ENCODE measurements at places on chromosomes 7 and 10.

DNA sequence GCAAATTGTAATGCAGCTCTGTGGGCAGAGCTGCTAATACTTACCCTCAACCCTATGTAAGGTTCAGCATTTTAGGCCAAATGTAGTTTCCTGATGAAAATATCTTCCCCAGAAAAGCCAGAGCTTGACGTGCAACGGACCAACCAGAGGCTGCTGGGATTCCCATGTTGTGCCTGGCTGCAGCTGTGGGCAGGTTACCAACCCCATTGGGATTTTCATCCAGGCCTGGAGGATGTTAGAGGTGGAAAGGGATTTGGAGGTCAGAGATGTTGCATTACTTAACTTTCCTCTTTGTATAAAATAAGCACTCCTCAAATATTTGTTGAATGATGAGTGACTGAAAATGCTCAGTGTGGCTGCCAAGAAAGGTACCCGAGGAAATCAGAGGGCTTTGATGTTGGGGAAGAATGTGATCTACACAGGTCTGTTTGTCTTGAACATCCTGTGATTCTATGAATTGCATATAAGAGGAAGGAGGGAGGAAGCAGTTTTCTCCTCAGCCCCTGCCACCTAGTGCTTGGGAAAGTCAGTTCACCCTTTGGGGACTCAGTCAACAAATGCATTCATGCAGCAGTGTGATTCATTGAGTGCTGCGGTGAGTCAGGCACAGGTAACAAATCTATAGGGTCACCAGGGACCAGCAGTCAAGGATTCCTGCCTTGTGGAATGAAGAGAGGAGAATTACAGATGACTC, 487.2 kb downstream of the RPS24 start:
- H3K27ac ChIP-seq = no peak overlapping the region
- DNase-seq = no peak
- H3K36me3 ChIP-seq = peaks cover 2% of the 10 kb centered on the region
- H3K4me3 ChIP-seq = no peak overlapping the region
- peaks cover 26% of the 10 kb centered on the region for H3K27me3 ChIP-seq
- no peaks in the 10 kb centered on the region for H3K4me1 ChIP-seq

DNA sequence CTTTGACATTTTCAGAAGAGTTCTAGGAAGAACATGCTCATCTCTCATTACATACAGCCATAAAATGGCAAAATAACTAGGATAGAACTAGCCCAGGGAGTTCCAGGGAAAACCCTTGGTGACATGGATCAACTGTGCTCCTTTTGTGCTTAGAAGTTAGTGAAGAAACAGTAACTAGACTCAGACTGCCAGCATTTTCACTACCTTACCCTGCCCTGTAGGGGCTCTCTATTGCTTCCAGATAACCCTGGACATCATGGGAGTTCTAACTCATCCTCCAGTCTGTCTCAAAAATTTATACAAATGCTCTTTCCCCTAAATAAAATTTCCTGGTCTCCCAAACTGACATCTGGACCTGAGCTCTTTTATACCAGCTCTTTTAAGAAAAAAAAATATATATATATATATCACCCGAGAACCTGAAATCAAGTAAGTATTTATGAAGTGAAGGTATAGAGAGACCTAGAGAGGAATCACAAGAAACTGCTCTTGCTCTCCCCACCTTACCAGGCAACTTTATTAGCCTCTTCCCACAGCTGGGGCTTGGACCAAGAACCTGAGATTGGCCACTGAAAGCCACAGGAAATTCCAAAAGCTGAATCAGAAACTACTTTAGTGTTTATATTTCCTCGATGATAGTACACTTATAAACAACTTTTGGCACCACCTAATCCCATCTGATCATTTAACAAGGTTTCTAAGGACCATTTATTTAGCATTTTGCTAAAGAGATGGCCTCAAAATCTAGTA, 101.4 kb downstream of the RELN start:
- no peaks in the 10 kb centered on the region for H3K36me3 ChIP-seq
- peaks cover 12% of the 10 kb centered on the region for H3K27me3 ChIP-seq
- no peak for DNase-seq
- no peak overlapping the region for H3K27ac ChIP-seq
- H3K4me1 ChIP-seq = no peaks in the 10 kb centered on the region
- no peak overlapping the region for H3K4me3 ChIP-seq

DNA sequence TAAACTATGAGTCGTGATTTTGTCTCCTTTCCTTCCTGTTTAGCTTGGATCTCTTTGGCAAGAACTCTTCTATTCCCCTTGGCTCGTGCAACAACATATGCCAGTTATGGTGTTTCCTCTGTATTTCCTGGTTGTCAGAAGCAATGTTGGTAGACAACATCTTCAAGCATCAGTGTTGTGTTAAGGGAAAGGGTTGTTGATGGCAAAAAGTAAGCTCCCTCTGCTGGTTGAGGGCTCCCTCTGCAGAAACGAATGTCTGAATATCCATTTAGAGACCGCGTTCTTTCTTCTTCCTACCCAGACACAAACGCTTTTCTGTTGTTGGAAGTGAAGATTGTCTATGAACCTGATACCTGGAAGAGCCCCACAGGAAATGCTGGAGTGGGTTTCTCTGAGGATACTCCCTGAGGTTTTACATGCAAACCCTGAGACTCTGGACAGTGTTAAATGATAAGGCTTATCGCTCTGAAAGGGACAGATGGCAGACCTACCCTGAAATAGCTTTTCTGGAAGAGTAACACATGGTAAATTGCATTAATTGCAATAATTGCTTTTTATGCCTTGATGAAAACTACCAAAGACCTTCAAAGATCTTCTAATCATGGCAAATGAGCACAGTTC, 23.5 kb upstream of the C1QL3 start:
- H3K27me3 ChIP-seq = peaks cover 58% of the 10 kb centered on the region
- peaks cover 2% of the 10 kb centered on the region for H3K36me3 ChIP-seq
- no peak for DNase-seq
- H3K4me3 ChIP-seq = no peak overlapping the region

DNA sequence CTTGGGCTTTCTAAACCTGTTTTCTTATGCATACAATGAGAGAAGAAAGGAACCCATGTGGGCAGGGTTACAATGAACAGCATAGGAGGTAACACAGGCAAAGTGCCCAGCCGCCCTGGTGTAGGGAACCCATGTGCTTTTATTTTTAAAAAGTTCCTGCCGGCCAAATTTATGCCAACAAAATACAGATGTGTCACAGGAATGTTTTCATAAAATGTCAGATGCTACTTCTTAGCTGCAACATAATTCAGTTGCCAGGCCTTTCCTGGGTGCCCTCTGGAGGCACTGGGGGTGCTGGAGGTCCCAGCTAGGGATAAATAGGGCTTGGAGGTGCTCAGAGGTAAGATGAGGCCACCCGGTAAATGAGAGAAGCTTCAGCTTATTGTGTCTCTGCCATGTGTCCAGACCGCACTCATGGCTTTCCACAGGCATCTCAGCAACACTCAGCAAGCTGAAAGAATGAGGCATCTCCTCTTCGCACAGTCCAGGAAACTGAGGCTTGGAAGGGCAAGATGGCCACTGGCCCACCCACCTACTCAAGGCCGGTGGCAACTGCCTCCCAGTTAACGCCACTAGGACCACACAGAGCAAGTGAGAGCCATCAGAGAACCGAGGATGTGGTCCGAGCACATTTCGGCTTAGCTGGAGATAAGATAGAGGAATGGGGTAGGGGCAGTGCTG, 58.3 kb downstream of the CPXM2 start:
- no peak overlapping the region for H3K4me3 ChIP-seq
- no peaks in the 10 kb centered on the region for H3K36me3 ChIP-seq
- peaks cover 54% of the 10 kb centered on the region for H3K27me3 ChIP-seq
- no peak overlapping the region for H3K27ac ChIP-seq
- no peaks in the 10 kb centered on the region for H3K4me1 ChIP-seq

- H3K27me3 ChIP-seq = no peaks in the 10 kb centered on the region
- DNase-seq = peak; percentile 63
- peaks cover 6% of the 10 kb centered on the region for H3K36me3 ChIP-seq
- peaks cover 3% of the 10 kb centered on the region for H3K4me1 ChIP-seq
- peak overlapping the region; percentile 44 for H3K27ac ChIP-seq
Observed at GRCh38 chr10:132387764-132388210, 9.2 kb upstream of the PWWP2B start.

- no peak for DNase-seq
- no peaks in the 10 kb centered on the region for H3K4me1 ChIP-seq
- H3K4me3 ChIP-seq = no peak overlapping the region
- no peak overlapping the region for H3K27ac ChIP-seq
- H3K36me3 ChIP-seq = no peaks in the 10 kb centered on the region
- no peaks in the 10 kb centered on the region for H3K27me3 ChIP-seq
Observed at GRCh38 chr7:81956520-81956919, 186.7 kb upstream of the HGF start.

DNA sequence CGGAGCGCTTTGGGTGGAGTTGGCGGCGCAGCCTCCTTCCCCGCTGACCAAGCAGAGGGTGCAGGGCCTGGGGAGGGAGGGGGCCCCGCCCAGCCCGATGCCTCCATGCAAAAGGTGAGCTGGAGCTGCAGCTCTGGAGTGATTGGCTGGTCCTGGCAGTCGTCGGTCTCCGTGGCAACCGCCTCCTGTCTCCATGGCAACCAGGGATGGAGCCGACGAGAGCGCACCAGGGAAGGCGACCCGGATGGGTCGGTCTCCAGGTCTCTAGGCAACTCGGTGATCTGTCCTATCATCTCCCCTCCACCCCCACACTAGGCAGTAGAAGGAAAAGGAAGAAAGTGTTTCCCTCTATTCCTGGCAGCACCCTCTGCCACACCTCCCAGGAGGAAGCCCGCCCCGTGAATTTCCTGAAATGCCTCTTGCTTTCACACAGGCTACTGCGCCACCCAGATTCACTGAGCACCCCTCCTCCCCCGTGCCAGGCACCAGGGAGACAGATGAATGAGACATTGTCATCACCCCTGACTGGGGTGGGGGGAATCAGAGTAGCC, 647 bp upstream of the NACAD start:
- H3K4me3 ChIP-seq = peak overlapping the region; percentile 74
- peak; percentile 37 for DNase-seq
- H3K4me1 ChIP-seq = no peaks in the 10 kb centered on the region
- H3K27ac ChIP-seq = peak overlapping the region; percentile 79
- peaks cover 2% of the 10 kb centered on the region for H3K36me3 ChIP-seq
- H3K27me3 ChIP-seq = peaks cover 10% of the 10 kb centered on the region

- peaks cover 42% of the 10 kb centered on the region for H3K27me3 ChIP-seq
- H3K27ac ChIP-seq = no peak overlapping the region
- no peak overlapping the region for H3K4me3 ChIP-seq
- no peaks in the 10 kb centered on the region for H3K4me1 ChIP-seq
- no peaks in the 10 kb centered on the region for H3K36me3 ChIP-seq
Observed at GRCh38 chr10:77949167-77949566, 22.6 kb upstream of the DLG5 start.

Data from central memory CD8-positive, alpha-beta T cell (primary cell).